ENCODE measurements at places on chromosomes 2 and 18.

GRCh38 chr2:201130524-201131186 lies 14.7 kb downstream of the CFLAR start:
- no peak for DNase-seq

- DNase-seq: no peak
These were observed 11.6 kb upstream of the BOK start for GRCh38 chr2:241546771-241547498.

DNA sequence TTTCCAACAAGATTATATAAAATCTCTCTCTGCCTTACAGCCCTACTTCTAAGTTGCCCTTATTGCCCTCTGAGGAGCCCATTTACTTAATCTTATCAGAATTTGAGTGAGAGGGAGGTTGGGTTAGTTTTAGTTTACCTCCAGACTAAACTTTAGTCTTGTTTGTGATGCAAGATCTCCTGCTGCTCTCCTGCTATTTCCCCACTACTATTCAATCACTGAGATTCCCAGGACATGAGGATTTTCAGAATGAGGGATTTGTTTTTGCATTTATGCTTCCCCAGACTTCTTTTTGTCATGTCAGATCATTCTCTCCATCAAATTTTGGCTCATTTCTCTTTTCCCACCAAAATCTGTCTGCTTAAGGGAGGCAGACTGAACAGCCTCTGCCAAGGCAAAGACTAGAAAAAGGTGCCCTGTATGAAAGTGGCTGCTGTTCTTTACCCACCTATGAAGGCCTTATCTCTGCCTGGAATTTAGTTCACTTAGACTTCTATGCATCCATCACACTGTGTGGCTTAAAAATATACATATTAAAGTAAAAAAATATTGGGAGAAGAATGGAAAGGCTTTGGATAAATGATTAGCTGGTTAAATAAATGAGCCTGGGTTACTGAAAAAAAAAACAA lies 401.3 kb downstream of the PID1 start:
- DNase-seq: no peak

GRCh38 chr2:64114912-64115277 lies 29.3 kb downstream of the PELI1 start:
- DNase-seq: no peak

DNA sequence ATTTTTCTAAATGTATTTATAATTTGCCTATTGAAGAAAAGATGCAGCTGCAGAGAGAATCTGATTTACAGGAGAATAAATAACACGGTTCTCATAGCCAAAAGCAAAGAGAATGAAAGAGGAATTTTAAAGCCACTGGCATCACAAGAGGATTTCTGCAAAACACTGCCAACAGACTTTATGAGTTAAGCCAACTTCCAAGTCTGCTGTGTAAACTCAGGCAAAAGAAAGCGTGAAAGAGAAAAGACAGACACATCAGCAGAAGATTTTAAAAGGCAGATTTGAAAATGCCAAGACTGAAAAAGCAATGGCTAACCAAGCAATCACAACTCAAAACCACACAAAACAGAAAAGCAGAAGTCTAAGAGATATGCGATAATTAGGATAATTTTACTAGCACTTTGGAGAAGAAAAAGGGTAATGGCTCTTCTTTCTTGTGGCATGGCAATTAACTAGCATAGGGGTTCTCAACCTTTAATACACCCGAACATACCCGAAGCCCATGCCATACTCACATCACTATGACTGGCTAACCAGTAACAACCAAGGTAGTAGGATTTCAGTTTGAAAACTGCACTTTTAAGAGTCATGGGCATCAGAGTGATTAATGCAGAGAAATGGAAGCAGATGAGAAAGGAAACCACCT lies 4.9 kb downstream of the DARS1 start:
- DNase-seq: no peak

DNA sequence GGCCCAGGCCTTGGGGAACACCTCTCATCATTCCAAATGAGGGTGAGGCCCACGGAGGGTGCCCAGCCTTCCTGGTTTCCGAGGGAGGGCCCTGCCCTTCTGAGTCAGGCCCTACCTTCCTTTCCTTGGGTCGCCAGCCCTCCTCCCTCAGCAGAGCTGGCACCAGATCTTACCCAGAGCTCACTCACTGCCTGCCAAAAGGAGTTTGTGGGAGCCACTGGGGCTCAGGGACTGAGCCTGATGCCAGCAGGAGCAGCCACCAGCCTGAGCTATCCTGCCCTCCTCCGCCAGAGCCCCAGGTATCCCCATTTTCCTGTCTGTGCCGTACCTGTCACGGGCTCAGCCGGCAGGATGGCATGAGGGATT lies 64.1 kb downstream of the NRP2 start:
- no peak for DNase-seq

GRCh38 chr2:101396316-101396717 lies 9.0 kb upstream of the CREG2 start:
- DNase-seq: no peak

- DNase-seq: peak; percentile 71
These were observed 23.7 kb upstream of the MMADHC start for GRCh38 chr2:149611100-149611820.

DNA sequence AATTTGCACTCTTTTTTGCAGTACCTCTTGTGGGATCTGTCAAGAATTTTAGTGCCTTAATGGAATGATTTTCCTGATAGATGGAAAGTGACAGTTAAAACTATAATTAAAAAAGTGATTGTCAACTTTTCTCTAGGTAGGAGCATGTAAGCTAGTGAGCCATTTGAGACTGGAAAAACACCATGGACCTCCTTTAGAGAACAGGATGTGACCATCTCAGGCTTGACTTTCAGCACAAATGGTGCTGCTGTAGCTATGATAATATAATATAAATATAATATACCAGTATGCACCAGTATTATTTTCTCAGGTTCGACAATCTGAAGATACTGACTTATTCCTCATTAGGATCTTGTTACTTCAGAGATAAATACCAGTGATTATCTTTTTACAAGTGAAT lies 27.8 kb downstream of the ZNF236 start:
- DNase-seq: no peak

GRCh38 chr2:196099916-196100315 lies 31.3 kb upstream of the DNAH7 start:
- no peak for DNase-seq

- DNase-seq: no peak
These were observed 528.3 kb downstream of the CMPK2 start for GRCh38 chr2:6337472-6337820.

DNA sequence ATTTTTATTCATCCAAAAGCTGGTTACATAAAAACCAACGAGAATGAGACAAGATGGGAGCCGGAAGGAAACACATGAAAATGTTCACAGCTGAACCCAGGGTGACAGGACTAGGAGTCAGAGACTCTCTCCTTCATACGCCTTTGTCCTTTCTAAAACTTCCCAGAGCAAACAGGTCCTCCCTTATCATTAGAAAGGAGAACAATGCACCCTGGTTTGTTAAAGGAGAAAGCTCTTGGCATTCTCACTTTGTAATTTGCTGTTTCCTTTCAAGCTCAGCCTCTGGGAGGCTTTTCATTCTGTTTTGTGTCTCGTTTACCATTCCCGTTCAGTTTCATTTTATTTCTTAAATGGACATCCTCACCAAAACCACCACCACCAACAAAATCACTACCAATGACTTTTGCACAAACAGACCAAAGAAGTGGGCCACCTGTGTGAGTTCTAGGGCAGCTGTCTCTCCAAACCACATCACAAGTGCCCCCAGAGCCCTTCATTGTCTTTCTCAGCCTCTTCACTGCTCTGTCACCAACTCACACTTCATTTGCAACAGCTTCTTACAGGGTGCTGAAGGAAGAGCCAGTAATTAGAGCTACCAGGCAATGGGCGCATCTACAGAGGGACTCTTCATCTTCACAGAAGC lies 105.3 kb downstream of the HDAC4 start:
- DNase-seq: no peak

- DNase-seq: no peak
These were observed 20.6 kb downstream of the NPAS2 start for GRCh38 chr2:100840519-100840918.

DNA sequence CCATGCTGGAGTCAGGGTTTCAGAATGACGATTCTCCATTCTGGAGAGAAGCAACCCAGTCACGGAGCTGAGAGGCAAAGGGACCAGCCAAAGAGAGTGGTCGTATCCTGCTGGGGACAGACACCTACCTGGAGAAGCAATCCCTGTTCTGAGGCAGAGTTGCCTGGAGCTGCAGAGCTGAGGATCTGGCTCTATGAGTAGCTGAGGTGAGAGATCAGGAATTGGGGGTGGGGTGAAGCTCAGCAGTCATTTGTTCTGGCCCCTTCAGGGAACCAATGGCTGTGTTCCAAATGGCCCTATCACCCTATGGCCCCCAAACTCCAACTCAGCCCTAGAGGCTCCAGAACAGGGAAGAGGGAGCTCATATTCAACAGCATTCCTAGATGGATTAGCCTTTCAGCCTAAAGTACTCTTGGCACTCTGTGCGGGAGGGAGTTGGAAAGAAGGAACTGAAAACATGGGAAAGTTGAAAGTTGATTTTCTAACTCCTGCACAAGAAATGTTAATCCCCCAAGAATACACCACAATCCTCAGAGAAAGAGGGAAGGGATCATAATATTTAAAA lies 3.3 kb upstream of the ATRAID start:
- no peak for DNase-seq

GRCh38 chr2:23379220-23379695 lies 5.7 kb upstream of the KLHL29 start:
- no peak for DNase-seq

- no peak for DNase-seq
These were observed 151.3 kb upstream of the PELI1 start for GRCh38 chr2:64295326-64296139.

GRCh38 chr18:67771271-67771670 lies 254.8 kb upstream of the DSEL start:
- no peak for DNase-seq

- no peak for DNase-seq
These were observed 106.3 kb downstream of the TTN start for GRCh38 chr2:178700922-178701342.

DNA sequence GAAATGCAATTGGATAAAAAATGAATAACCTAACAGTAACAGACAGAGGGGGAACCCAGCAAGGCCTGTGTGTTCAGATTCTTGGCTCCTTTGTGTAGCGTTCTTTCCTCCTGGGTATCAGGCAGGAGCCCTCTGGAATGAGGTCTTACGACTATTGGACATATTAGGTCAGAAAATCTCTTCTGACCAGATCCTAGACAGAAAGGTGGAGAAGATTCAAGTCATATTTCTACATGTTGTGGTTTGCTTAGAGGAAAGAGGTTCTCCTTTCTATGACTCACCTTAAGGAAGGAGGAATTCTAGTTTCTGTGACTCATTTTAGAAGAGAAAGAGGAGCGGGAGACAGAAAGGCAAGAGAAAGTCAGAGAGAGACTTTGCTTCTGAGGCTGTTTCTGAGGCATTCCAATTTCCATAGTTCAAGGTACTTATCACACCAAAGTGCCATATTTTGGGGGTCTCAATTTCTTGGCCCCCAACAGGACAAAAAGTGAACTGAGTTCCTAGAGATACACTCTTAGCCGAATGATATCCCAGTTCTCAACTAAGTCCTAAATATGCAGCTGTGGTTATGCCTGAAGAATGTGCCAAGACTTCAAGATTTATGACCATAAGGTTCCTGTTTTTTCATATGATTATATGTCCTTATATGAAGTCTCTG lies 618.6 kb downstream of the ZEB2 start:
- no peak for DNase-seq

- DNase-seq: no peak
These were observed 157.5 kb upstream of the CAVIN2 start for GRCh38 chr2:192004188-192004963.

DNA sequence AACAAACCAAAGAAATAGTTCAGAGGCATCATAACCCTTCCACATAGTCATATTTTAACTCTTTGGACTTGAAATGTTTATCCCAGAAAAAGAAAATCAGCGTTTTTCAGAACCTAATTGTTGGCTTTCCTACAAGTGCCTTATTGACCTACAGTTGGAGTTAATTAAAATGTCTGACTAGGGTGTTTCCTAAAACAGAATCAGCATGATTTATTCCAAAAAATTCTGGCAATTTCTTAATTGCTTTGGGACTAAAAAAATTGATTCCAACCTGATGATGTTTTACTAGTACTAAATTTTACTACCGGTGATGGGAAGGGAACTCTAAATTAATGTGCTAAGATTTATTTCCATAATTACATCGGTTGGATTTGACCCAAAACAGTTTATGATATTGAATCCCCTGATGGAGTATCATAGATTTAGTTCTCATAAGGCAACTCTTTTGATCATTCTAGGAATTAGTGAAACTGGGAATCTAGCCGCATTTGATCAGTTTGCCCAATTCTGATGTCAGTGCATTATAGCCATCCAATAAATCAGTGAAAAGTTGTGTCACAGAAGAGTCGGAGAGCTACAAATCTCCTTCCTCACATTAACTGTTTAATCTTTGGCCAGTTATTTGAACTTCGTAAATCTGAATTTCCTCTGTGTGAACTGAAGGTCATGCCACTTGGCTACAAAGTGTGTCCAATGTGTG lies 134.3 kb upstream of the DSEL start:
- no peak for DNase-seq

- DNase-seq: no peak
These were observed 41.1 kb downstream of the PLEKHB2 start for GRCh38 chr2:131146231-131146630.

DNA sequence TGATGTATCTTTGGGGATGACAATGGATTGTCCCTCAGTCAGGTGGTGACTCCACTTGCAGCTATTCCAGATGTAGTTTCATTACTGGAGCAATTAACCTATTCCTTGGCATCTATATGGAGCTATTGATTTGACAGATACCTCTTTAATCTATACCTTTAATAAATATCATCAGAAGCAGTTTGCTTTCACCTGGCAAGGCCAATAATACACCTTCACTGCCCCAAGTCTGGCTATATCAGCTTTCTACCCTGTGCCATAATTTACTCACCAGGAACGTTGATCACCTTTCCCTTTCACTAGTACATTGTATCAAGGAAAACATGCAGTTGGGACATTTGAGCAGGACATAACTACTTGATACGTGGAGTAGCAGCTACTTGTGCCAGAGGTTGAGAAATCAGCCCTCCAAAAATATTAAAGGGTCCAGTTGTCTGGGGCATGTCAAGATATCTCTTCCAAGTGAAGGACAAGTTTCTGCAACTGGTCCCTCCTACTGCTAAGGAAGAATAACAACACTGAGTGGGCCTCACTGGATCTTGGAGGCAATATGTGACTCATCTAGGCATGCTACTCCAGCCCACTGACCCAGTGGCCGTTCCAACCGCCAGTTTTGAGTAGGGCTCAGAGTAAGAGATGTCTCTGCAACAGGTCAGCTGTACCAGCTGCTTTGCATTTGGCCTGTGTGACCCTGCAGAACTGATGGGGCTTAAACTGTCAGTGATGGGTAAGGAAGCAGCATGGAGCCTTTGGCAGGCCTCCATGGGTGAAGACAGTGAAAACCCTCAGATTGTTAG lies 67.0 kb downstream of the PSMG2 start:
- DNase-seq: no peak

GRCh38 chr2:117949806-117950205 lies 64.1 kb downstream of the CCDC93 start:
- DNase-seq: no peak

DNA sequence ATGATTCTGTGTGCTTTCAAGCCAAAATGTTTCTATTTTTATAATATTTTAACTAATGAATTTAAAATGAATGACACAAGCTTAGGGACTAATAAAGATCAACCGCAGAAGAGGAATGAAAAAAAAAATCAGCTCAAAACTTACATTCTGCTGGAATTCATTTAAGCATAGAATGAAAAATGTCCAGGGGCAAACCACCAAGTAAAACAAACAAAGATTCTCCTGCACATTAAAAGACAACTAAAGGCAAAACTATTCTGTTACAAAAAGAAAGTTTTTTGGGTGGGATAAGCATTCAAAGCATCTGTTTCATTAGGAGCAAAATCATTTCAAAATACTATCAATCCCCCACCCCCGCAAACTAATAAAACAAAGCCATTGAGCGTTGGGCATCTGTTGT lies 99.3 kb upstream of the SOX11 start:
- no peak for DNase-seq

GRCh38 chr2:96105994-96106715 lies 10.2 kb downstream of the ADRA2B start:
- DNase-seq: no peak

Measured in NCI-H1105 (cell line).